ENCODE measurements at places on chromosomes 3 and 15.
A peak's percentile ranks its signal among the peaks of the same experiment; 100 is the strongest.

- DNase-seq = no peak
Measured at GRCh38 chr3:72519946-72520604, 328.2 kb downstream of the SHQ1 start.

GRCh38 chr3:61357902-61358301, 106.7 kb upstream of the FHIT start:
- DNase-seq = no peak

GRCh38 chr3:195916291-195916690, 7.9 kb upstream of the TNK2 start:
- no peak for DNase-seq

- no peak for DNase-seq
Measured at GRCh38 chr3:34174740-34175139, 376.3 kb downstream of the PDCD6IP start.

DNA sequence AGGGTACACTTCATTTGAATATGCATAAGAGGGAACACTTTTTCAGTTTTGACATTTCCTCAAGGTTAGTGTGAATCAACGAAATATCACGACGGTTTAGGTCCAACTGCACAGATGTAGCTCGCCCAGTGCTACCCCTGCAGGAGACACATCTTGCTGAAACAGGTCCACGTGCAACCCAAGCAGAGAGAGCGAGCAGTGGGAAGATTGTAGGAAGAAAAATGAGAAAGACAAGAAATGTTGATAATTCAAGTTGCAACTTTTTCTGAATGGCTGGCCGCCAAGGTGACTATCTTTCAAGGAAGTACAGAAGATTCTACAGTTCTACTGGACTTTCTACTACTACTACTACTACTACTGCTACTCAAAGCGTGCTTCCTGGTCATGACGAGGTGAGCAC, 231.7 kb downstream of the PDZRN3 start:
- DNase-seq = no peak

GRCh38 chr3:135033737-135034136, 238.7 kb downstream of the EPHB1 start:
- DNase-seq = no peak

- DNase-seq = no peak
Measured at GRCh38 chr3:125163739-125164601, 48.6 kb downstream of the SLC12A8 start.

DNA sequence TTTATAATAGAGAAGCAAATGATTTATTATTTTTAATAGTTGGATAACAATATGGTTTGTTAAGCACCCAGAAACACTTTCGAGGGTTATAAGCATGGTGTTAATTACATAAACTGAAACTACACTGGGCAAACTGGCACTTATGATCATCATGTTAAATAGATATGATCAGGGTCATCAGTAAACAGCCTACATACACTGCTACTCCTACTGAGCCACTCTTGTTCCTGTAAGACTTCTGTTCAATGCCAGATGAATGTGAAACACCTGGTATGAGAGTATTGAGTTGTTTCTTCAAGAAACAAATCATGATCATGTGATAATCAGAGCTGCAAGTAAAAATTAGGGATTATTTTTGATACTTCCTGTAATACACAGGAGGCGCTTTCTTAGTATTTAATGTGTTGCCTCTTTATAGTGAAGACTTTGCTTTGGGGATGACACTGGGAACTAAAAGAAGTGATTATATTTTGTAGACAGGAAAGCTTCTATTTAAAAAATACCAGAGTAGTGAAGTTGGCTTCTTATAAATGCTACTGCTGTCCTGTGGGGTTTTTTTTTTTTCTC, 32.3 kb upstream of the UTS2B start:
- no peak for DNase-seq

DNA sequence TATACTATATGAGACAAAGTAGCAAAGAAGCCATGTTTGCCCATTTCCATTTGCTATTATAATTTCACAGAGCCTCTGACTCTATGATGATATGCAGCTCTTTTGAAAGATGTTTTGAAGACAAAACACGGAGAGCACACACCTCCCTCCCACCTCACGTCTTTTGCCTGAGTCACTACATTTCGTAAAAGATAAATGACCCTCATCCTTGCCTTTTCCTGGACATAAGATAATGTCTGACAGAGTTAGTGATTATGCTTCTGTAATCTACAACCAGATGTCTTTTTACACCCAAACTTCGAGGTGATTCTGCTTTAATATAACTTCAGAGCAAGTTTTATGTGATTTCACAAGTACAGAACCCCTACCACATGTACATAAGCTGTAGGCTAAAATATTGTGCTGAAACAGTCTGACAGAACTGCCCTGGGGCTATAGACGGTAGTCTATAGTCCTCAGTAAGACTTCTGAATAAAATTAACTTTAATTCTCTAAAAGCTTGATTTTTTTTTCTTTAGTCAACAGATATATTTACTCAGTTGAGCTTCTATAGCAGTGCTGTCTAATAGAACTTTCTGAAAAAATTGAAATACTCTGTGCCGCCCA, 99.9 kb downstream of the CD200R1L start:
- DNase-seq = peak; percentile 41

- no peak for DNase-seq
Measured at GRCh38 chr3:33746416-33747116, 28.5 kb upstream of the CLASP2 start.

DNA sequence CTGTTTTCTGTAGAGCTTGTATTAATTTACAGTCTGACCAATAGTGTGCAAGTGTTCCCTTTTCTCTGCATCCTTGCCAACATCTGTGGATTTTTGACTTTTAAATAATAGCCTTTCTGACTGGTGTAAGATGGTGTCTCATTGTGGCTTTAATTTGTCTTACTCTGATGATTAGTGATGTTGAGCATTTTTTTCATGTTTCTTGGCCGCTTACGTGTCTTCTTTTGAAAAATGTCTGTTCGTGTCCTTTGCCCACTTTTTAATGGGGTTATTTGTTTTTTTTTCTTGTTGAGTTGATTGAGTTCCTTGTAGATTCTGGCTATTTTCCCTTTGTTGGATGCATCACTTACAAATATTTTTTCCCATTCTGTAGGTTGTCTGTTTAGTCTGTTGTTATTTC, 7.6 kb upstream of the ACOX2 start:
- no peak for DNase-seq

DNA sequence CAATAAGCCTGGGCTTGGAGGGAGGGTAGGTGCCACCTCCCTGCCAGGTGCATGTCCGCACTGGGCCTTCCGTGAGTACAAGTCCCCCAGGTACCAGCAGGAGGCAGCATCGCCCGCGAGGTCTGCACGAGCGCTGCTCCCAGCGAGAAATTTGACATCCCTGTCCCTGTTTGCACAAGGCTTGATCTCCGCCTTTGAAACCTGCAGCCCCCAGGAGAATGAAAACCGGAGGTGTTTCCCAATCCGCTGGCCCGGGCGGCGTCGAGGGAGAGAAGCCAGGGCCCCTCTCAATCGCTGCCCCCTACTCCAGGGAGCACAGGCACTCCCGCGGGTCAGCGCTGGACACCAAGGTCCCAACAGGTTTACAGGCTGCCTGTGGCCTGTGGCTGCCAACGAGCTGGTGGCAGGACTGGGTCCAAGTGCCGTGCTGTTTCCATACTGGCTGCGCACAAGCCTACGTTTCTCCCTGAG, 961 bp downstream of the HAPLN3 start:
- DNase-seq = no peak

DNA sequence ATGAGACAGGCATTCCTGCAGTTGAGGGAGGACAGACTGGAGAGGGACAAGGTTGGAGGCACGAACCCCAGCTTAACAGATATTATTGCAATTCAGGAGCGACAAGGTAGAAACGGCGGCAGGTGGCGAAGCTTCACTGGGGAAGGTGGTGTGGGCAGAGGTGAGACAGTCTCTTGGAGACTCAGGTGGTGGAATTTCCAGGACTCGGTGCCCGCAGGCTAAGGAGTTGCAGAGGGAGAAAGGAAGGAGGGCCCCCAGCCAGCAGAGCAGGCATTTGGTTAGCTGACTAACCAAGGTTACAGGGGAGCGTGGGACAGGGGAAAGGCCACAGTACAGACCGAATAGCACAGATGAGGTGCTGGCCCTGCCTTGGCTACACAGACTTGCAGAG, 3.0 kb downstream of the FAM174B start:
- no peak for DNase-seq

- DNase-seq = no peak
Measured at GRCh38 chr3:180383332-180384020, 218.5 kb upstream of the TTC14 start.

- DNase-seq = no peak
Measured at GRCh38 chr3:122081543-122082247, 26.5 kb downstream of the CD86 start.

GRCh38 chr15:81297603-81298575, 26.1 kb downstream of the STARD5 start:
- no peak for DNase-seq

- DNase-seq = no peak
Measured at GRCh38 chr3:155372281-155372680, 78.8 kb upstream of the STRIT1 start.

DNA sequence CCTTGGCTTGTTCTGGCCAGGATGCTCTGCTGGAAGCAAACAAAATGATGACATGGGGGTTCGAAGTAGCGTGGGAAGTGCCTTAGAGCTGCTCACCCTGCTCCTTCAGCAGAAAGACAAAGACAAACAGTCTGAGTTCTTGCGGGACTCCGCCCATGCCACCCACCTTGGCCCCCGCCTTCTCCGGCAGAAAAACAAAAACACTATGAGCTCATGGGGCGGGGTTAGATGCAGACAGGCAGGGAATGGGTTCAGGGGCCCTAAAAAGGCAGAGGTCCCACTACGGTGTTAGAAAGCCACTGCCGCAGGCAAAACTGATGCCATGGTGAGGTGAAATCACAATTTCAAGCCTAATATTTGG, 9.7 kb upstream of the NCKIPSD start:
- no peak for DNase-seq

- DNase-seq = no peak
Measured at GRCh38 chr3:128381609-128382008, 85.1 kb downstream of the DNAJB8 start.

- DNase-seq = no peak
Measured at GRCh38 chr3:100634493-100635272, 25.3 kb downstream of the ADGRG7 start.

DNA sequence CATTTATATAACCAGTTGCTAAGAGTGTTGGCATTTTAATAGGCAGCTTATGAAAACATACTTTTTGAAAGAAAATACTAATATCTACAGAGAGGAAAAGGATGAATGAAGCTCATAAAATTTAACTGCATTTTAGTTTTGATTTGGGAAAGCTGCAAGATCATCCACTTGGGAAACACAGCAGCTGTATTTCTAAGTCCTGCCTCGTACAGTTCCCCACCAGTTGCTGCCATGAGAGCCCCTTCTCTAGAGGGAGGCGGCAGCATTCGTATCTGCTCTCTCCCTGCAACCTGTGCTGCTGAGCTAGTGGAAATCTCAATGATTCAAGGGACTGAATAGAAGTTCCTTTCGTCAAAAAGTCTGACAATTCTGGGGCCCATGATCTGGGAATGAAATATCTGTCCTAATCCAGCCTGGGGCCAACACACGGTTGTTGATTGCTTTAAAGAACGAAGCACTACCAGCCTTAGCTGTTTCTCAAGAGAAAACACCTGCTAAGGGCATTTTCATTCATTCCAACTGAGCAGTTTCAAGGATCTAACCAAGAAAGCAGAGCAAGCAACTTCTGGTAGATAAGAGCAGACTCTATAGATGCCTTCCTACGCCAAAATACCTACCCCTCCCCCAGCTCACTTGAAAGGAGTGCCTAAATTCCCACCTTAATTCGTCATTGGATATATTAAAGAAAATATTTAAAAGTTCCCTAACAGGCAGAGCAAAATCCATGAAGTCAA, 223.7 kb downstream of the MAGI1 start:
- DNase-seq = no peak

GRCh38 chr15:26355472-26356074, 417.3 kb downstream of the GABRB3 start:
- no peak for DNase-seq

DNA sequence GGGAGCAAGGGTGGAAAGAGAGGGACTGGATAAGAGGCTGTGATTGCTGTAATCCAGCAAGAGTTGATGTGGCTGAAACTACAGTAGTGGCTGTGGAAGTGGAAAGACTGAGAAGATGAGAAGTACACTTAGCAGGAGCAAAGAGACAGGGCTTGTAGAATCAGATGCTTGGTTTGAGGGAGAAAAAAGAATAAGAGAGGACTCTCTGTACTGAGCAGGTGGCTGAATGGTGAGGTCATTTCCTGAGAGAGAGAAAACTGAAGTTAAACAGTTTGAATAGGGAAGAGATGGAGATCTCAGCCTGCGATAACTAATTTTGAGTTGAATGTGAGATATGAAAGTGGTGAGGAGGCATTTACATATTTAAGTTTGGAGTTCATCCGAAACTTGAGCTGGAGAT, 95.8 kb upstream of the SLC25A36 start:
- no peak for DNase-seq

- no peak for DNase-seq
Measured at GRCh38 chr15:40436892-40437751, 3.6 kb upstream of the BAHD1 start.

GRCh38 chr15:60721257-60721626, 242.3 kb upstream of the ICE2 start:
- no peak for DNase-seq

- DNase-seq = no peak
Measured at GRCh38 chr3:158875700-158876099, 73.8 kb downstream of the MFSD1 start.
